ENCODE measurements at places on chromosomes 12 and 14. TPM values are rescaled to one million over a fixed set of nuclear protein-coding genes. Genes with fewer than 3 reads are reported as not detected.
A peak's percentile ranks its signal among the peaks of the same experiment; 100 is the strongest.

- DNase-seq: no peak
Measured at GRCh38 chr12:77946541-77947061, 115.9 kb downstream of the NAV3 start.

DNA sequence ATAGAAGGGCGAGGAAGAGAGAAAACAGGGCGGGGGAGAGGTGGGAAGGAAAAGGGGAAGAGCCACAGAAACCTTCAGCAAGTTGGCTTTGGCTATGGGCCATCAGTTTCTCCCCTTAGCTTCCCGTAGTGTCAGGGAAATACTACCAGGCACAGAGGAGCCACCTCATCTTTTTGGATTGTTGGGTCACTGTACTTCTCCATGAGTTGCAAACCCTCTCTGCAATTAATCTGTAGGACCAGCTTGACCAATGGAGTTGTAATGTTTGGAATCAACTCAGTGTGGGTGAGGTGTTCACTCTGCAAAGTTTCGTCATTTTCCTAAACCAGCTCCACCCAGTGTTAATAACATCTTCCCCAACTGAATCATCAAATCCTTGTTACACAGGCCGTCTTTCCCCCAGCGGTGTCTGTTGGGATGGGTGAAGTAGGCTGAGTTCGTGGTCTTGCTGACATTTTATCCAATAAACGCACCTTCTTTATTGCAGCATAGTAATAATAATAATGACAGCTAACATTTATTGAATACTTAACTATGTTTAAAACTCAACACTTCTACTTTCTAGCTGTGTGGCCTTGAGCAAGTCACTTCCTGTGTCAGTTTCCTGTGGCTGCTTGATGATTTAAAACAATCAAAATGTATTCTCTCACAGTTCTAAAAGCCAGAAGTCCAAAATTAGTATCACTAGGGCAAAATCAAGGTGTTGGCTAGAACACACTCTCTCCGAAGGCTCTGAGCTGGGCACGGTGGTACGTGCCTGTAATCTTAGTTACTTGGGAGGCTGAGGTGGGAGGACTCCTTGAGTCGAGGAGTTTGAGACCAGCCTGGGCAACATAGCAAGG, 8.1 kb upstream of the GLTP start:
- peak; percentile 86 for DNase-seq

GRCh38 chr14:65035049-65035448, 48.4 kb downstream of the FNTB start:
- DNase-seq: peak; percentile 10

DNA sequence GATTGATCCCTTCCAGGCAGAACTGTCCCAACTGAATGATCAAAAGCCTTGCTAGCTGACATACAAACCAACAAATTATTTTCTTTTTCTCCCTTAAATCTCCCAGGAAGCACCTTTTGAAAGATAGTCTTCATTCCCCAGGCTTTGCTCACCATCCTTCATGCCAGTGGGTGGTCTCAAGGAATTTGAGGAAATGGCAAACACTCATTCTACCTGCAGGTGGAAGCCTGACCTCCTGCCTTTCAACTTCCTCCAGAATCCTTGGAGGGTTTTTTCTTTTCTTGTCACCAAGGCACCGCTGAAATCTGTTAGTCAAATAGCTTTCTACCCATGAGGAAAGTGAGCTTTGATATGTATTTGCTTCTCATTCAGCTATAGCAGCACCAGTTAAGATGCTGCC, 128.5 kb downstream of the WIF1 start:
- DNase-seq: no peak

DNA sequence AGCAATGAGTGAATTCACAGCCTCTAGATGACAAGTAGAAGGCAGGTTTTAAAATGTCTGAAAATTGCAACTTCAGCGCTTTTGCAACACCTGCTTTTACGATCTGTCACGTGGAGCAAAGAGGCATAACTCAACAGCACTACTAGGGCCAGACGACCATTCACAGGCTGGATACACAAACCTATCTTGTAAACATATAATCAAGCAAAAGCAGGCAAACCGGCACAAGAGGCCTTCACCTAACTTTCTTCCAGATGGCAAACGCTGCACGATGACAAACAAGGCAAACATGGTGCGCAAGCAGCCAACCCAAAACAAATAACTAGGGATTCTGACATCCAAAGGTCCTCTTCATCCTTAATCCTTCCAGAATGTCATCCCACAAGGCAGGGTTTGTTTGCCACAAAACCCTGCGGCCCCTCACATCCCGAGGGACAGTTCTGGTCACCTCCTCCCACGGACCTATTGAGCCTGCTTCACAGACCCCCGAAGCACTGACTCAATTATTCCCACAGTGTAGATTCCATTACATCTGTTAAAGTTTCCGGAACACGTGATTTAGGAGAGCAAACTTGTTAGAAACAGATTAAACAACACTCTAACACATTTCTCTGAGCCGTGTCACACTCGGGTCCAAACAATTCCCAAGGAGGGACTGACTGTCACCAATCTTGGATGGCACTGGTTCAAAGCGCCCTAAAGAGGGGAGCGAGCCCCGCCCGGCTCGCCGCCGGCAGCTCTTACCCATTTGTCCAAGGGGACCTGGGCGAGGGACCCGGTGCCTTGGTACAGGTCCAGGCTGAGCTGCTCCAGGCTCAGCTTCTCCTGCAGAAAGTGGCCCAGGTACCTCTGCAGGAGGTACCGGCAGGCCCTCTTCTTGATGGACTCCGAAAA, 823 bp downstream of the ATG2B start:
- DNase-seq: peak; percentile 37

- no peak for DNase-seq
Measured at GRCh38 chr12:132322206-132323132, 6.9 kb downstream of the GALNT9 start.

DNA sequence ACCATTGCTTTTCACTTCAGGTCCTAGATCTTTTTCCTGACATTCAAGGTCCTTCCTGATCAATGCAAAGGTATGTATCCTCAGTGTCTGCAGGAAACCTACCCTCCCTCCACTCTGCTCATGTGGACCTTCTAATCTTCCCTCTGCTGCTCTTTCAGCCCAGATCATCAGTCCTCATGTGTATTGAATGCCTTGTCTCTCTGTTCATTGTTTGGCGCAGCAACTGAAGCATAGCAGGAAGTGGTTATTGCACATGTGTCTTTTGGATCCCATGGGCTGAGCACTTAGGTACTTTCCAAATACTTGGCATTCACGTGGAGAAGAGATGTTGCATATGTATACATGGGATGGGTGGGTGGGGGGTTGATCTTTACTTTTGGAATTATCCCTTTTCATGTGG, 4.3 kb upstream of the NIN start:
- DNase-seq: no peak

- no peak for DNase-seq
Measured at GRCh38 chr14:99820702-99821331, 27.6 kb downstream of the EML1 start.

The LRP1-AS gene
- not detected for total RNA-seq

The KRT77 gene
- total RNA-seq: not detected

The BEST3 gene
- total RNA-seq: 1.0 TPM

GRCh38 chr14:59576332-59577294, at the start of gene CCDC175:
CCDC175 (minus strand) TSS chr14:59576812; CDS start chr14:59576775, 37 bp downstream.
- peak; percentile 63 for DNase-seq

DNA sequence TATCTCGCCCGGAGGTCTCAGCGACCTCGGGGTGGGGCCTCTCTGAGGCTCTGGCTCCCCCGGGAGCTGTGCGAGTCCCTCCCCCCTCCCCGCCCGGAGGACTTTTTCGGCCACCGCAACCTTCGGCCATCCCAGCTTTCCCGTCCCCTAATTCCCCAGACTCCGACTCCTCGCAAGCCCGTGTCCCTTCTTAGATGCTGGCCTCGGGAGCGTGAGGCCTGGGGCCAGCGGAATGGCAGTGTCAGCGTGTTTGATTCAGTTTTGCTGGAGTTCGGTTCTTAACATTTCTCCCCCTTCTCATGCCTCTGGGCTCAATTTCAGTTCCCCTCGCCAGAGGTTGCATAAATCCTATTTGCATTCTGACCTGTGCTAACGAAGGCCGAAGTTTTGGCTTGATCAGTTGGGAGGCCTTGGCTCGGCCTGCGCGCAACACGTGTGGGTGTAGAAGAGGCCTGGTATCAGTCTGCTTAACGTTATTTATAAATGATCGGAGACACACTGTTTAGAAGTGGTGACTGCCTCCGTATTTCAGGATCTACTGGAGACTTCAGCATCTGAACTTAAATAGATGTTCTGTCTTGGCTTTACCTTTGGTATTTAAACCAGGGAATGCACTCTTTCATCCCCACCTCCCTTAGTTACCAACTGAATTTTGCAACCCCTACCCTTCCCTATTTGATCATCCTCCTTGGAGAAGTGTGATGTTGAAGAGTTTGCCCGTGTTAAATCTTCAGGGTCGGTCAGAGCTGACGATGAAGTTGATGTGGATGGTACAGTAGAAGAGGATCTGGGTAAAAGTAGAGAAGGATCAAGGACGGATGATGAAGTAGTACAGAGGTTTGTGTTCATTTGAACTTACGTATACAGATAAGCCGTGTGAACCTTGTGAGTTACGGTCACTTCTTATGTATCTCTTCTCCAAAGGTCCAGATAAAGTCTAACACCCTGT, 851 bp downstream of the HSP90B1 start:
- no peak for DNase-seq

- no peak for DNase-seq
Measured at GRCh38 chr12:39451977-39452376, 9.1 kb upstream of the KIF21A start.

DNA sequence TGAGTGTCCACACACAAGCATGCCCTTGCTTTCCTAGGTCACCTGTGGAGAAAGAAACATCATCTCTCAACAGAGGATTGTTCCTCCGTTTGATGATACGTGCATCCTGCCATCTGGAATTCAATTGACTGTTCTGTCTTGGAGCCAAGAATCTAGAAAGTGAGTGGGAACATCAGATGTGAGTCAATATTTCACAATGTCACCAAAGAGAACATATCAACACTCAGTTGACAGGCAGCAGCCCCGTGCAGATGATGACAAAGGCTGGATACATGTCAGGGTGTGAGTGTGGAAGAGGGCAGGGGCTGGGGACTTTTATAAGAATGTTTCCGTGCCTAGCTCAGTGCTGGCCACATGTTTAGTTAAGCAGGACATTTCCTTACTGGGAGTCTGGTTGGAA, 76.1 kb downstream of the TBC1D30 start:
- peak; percentile 94 for DNase-seq

The LRTM2 gene
- total RNA-seq: not detected

DNA sequence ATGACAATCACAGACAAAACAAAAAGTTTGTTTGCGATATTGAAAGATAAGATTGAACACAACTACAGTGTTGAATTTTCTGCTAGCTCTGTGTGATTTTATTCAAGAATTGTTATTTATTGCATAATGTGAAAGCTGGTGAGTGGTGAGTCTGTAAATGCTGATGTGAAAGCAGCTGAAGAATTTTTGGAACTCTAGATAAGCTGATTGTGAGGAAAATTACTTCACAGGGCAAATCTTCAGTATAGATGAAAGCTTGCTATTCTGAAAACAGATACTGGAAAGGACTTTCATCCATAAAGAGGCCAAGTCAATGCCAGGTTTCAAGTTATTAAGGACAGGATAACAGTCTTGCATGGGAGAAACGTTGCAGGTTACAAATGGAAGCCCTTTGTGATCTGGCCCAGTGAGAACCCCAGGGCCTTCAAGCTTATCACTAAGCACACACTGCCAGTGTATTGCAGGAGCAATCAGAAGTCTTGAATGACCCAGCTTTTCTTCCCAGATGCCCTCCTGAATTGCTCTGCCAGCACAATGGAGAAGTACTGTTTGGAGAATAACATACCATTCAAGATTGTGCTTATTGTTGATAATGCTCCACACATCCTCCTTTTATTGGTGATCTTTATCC, 153.7 kb downstream of the PCNX1 start:
- DNase-seq: no peak

The DHRS4L2 gene
- 10.3 TPM for total RNA-seq

DNA sequence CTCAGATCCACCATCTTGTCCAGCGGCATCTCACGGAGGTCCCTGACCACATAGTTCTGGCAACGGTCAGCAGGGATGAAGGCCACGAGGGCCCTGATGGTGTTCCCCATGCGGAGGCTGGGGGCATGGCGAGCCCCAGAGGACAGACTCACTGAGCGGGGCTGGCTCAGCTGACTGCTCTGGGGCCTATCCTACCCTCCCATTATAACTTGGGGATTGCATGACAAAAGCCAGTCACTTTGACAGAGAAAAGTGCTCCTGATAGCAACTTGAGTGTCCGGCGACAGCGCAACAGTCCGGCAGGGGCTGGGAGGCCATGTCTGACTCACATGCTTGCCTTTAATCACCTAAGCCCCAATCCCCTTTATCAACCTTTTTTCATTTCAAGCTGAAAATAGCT, at the start of gene LRRC10:
LRRC10 (minus strand) TSS at position 179 of the 400 bp plus-strand sequence; CDS start at position 110, 69 bp downstream.
- DNase-seq: no peak

DNA sequence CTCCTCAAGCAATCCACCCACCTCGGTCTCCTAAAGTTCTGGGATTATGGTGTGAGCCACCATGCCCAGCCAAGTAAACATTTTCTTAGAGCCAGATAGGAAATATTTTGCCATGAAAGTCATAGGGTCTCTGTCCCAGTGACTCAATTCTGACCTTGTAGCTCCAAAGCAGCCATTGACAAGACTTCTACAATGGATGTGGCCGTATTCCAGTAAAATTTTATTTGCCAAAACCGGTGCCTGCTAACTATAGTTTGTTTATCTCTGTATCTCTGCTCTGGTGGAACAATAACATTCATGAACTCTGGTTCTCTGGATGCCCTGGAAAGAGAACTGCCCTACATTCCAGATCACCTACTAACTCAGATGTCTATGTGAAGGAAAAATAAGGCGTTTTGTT, 54.6 kb upstream of the USP44 start:
- DNase-seq: no peak

The ESR2 gene
- 0.57 TPM for total RNA-seq

DNA sequence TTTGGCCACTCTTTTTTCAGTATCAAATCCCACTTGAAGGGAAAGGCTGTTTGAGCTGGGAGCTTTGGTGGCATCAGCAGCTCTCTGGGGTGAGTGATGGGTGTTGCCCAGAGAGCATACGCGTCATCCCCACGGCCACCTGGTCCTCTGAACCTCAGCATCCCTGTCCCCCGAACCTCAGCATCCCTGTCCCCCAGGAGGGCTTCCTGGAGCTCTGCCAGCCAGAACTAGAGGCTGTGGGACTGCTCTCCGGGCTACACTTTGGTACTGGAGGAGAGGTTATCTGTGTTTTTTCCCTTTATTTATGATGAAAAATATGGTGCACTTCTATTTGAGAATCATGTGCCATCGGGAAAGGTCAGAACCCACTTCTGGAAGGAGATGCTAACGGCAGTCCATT, 131.5 kb upstream of the RTL1 start:
- no peak for DNase-seq

- peak; percentile 33 for DNase-seq
Measured at GRCh38 chr14:50319293-50319692, 7.2 kb downstream of the DMAC2L start.

GRCh38 chr14:84409435-84409834, 1120.5 kb upstream of the FLRT2 start:
- peak; percentile 14 for DNase-seq

The DBX2 gene
- not detected for total RNA-seq

DNA sequence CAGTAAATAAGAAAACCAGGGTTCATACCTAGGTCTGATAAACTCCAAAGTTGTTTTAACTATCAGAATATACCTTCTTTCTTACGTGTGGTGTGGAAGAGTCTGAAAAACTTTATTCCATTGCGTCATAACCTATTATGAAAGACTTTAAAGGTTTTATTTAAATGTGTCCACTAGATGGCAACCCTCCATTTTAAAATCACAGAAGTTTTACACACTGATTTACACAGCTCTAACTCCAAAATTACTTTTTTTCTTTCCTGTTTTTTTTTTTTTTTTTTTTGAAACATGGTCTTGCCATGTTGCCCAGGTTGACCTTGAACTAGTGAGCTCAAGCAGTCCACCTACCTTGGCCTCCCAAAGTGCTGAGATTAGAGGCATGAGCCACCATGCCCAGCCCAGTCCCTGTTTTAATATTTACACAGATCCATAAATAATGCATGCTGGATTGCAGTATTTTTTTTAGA, 17.3 kb upstream of the TMPRSS12 start:
- DNase-seq: peak; percentile 65
